ENCODE measurements at places on chromosomes 1 and 21. TPM values are rescaled to one million over a fixed set of nuclear protein-coding genes. Genes with fewer than 3 reads are reported as not detected.

The TDRD5 gene
- total RNA-seq: not detected

The DNALI1 gene
- 11.3 TPM for total RNA-seq

The INKA2 gene
- total RNA-seq: under 0.01 TPM

The MYOC gene
- not detected for total RNA-seq

The MANEAL gene
- total RNA-seq: 0.81 TPM

The COL9A2 gene
- 10.6 TPM for total RNA-seq

The KLHL17 gene
- total RNA-seq: 14.7 TPM

The NUDT4B gene
- 15.6 TPM for total RNA-seq

The PRAMEF12 gene
- total RNA-seq: not detected

The FCRL5 gene
- not detected for total RNA-seq

The C1orf87 gene
- total RNA-seq: under 0.01 TPM

Measured in mesangial cell (primary cell).